Stimulated activated naive CD8-positive, alpha-beta T cell treated with anti-CD3 and anti-CD28 coated beads, Interleukin-15, Interleukin-2, amounts not matched to agents 100 U/mL and 50 U/mL, for 24 hours (primary cell): ENCODE measurements at places on chromosomes 2 and 18.

DNA sequence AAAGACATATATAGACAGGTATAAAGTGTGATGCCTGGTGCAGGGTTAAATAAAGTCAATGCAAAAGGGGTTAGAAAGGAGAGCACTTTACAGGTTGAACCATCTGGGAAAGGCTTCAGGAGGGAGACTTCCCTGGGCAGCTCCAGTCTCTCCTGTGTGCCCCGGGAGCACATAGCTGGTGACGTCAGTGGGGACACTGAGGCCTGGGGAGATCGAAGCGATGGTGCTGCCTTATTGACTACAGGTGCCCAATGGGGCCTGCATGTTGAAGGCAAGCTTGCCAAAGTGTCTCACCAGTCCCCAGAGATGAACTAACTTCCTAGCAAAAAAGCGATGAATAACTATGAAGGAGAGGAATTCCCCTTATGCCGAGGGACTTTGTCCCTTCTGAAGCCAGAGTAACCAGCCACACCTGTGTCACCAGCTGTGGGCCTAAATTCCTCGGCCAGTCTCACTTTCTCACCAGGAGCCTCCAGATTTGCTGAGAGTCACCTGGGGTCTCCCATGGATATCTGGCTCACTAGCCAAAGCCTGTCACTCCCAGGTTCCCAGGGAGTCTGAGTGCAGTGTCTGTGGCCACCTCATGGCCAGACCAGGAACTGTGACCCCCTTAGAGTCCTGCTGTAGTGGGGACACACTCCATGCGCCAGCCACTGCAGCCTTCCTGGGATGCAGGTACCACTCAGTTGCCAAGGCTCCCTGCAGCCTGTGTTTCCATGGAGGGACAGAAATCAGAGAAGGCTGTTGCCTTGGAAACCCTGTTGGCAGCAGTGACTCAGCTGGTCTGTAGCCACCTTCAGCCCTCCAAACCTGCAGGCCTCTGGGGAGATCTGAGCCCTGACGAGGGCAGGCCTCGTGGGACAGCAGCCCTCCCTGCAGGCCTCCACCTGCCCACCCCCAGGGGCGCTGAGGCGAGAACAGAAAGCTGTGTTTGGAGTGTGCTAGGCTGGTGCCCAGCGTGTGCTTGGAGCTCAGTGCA is 128.7 kb downstream of the CTIF start:
- DNase-seq = no peak

DNA sequence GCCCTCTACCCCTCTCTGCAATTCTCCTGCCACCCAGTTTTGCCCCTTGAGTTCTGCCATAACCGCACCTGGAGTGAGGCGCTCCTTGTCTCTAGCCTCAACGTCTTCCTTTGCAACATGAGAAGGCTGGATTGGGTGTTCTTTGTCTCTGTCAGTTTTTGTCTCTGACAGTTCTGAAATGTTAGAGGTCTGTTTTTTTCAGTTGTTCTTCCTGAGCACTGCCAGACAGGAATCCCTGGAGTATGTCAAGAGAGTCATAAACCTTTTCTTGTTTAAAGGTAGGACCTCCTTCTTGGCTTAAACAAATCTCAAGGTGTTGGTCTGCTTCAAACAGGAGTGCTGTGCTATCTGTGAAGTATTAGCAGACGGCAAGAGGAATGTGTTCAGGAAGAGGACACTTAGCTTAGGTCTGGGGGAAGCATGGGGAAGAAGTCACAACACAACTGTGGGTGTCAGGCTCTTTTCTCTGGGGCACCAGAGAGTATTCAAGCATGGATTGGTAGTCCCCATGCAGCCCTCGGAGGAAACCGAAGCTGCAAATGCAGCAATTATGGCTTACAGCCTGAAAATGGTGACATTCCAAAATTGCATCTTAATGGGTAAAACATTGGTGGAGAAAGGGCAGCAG is 32.3 kb downstream of the AFF3 start:
- no peak for DNase-seq

DNA sequence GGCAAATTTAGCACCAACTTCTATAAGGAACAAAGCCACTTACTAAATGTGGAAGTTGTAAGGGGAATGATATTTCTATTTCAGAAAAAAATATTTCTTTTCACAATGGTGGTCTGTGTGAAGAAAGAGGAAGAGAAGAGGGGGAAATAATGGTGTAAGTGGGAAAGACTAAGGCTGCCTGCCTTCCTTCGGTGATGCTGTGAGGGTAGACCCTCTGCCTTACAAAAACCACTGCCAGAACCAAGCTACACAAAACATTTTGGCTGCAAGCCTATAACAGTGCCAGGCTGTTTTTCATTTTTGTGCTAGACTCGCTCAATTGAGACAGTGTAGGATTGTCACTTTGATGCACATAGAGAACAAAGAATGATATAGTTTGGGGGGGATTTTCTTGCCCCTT is 286.6 kb downstream of the ZEB2 start:
- DNase-seq = no peak

DNA sequence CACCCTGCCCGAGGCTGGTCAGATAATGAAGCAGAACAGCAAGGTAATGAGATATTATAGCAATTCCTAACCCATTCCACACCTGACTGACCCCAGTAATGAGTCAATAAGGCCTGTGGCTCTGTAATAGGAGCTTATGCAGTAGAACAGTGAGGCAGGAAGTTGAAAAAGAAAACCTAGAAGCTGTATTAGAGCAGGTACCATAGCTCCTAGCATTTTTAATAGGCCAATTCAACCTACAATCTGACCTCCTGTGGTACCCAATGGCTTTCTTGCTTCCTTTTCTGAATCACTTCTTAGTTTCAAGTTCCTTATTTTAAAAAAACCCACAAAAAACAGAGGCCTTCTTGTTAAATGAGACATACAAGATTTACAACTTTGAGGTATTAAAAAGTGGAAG is 43.6 kb upstream of the MAP2 start:
- DNase-seq = no peak

DNA sequence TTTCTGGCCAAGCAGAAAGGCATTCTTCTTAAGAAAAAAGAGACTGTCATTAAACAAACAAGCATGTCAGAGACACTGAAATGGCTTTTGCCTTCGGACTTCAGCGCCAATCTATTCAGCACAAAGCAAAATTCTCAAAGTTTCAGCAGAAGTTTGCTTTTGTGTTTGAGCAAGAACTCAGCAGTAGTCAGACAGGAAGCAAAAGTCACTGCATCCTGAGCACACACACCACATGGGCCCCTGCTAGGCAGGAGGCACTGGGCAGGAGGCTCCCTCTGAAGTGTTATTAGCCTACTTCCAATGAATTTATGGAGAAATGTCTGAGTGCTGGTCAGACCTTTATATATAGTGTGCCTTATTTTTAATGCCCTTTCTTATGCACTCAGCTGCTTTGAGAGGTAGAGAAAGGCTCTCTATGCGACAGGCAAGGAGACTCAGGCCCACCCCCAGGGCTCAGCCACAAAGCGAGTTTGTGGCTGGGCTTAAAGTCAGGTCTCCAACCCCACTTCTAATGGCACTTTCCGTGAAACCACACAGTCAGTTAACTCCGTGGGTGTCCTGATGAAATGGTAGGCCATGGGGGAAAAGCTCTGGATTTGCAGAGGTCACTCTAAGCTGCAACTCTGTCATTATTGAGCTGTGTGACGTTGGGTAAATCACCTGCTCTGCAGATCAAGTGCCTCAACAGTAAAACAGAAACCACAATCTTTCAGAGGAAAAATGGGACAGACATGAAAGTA is 161.0 kb upstream of the TMEM200C start:
- DNase-seq = no peak

DNA sequence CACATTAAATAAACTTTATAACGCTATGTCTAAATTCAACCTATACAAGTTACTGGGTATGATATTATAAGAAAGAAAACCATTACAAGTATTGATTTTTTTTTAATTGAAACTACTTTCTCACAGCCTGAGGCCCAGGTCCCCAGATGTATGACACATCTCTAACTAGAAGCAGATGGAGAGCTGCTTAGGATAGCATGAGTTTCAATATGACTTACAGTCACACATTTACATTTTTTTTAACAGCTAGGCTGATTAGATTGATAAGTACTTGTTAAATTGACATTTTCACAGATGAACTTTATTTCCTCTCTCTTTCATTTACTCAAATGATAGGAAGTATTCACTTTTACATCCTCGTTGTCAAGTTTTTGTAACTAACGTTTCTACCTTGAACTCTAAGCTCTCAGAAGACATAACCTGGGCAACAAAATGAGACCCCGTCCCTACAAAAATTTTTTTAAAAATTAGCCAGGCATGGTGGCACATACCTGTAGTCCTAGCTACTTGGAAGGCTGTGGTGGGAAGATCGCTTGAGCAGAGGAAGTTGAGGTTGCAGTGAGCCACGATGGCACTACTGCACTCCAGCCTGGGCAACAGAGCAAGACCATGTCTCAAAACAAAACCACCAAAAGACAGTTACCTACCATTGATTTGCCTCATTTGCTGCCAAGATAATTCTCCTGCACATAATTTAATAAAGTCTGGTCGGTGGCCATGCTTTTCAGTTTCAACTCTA is 52.4 kb downstream of the STK39 start:
- DNase-seq = peak; percentile 37

- peak; percentile 28 for DNase-seq
Measured at GRCh38 chr2:84458551-84459017, 496 bp downstream of the SUCLG1 start.

DNA sequence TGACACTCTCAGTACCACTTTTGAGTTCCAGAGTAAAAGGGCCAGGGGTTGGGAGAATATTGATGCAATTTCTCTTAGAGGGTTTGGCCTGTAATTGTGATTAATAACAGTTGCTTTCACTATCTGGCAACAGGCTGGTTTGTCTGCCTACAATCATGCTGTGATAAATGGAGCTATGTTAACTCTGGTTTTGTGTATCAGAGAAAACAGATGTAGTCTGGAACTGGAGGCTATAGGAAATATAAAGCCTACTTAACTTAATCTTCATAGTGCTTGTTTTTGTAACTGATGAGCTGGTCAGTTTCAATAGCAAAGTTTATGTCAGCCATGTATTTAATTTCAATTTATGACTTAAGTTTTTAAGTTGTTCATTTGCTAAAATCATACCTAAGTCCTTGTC is 138.0 kb downstream of the AGPS start:
- DNase-seq = no peak

GRCh38 chr2:232269867-232270266 is 108.7 kb upstream of the ALPP start:
- no peak for DNase-seq

DNA sequence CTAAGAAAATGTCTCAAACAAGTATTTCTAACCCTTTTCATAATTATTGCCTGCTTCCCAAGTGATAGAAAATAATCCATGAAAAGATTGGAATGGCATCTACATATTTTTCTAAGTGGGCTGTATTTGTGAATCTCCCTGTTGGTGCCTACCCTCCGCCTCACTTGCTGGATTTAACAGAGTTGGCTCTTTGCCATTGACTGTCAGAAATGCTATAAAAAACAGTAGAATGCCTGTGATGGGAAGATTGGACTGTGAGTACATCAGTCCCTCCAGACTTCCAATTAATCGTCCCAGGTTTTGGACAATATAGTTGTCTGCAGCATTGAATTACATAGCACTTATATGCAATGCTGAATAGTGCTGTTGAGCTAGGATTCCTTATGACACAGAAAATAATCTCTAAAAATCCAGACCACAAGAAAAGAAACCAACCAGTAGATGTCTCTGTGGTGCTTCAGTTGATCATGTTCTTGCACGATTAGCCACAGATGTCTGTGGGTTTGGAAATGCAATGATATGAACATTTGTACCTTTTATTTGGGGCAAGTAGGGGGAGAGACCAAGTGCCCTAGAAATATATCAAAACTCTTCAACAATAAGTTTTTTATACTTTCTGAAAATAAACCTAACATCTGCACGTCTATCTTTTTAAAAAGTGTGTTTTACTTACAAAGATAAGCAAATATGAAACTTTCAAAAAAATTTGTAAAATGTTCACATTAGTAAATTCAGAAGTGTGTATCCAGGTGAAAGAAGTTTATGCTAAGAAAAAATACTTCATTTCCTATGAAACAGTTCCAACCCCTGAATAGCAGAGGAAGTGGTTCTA is 88.5 kb downstream of the DYNAP start:
- no peak for DNase-seq

- no peak for DNase-seq
Measured at GRCh38 chr2:8243748-8244400, 438.0 kb upstream of the ID2 start.

DNA sequence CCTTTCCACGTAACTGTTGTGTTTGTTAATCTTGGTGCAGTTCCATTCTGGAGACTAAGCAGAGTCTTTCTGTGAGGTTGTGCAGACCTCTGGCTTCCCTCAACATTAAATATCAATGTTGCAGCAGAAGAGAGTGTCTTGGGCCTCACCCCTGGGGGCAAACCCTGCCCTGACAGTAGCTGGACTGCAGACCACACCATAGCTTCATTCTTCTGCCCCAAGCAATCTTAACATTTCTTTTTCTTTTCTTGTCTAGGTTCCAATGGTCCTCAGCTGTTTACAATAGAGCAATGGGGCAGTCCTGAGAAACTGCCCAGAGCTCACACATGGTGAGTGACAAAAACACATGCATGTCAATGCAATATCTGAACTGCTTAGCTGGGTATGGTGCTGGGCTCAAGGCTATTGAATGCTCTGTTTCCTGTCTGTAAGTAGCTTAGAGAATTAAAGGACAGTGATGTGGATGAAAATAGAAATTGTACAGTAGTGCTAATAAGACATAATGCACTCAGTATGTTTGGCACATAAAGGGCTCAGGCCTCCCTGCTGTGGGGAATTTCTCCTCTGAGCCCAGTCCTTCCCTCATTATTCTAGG is 237.6 kb downstream of the ALPK2 start:
- DNase-seq = no peak
